ENCODE measurements at places on chromosomes 12 and 14.
A peak's percentile ranks its signal among the peaks of the same experiment; 100 is the strongest.

DNA sequence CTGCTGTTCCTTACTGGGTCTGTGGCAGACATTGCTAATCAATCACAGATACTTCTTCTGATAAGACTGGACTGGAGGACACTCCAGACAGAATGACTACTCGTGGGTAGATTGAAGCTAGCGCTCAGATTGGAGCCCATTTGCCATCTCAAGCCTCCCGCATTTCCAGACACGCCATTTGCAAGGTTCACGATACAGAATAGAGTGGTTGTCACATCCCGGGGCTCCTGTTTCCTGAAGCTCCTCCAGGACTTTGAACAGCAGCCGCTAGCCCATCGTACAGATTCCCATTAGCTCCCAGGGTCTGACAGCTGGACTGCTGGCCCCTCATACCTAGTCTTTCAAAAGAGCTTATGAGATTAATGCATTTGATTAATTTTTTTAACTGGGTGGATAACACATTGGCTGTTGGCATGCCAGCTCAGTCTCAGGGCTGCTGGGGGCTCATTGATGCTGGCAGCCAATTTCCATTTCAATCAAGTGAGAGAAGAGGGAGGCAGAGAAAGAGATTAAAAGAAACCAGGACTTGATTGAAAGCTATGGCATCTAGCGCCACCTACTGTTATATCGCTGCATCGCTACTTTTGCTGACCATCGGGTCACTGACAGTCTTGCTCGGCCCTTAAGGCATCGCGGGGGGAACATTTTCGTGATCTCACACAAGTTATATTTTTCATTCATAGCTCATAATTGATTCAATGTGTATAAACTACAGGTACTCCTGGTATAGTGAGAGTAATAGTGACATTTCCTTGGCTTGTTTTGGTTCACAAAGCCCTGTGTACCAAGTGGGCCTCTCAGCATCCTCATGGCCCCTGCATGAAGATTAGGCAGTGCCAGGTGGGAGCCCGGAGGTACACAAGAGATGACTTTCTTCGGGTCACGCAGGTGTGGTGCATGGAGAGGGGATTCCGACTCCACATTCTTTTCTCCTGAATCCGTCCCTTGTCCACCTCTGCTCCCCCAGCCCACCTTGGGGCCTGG is 78.6 kb downstream of the CCDC60 start:
- DNase-seq = peak; percentile 48

DNA sequence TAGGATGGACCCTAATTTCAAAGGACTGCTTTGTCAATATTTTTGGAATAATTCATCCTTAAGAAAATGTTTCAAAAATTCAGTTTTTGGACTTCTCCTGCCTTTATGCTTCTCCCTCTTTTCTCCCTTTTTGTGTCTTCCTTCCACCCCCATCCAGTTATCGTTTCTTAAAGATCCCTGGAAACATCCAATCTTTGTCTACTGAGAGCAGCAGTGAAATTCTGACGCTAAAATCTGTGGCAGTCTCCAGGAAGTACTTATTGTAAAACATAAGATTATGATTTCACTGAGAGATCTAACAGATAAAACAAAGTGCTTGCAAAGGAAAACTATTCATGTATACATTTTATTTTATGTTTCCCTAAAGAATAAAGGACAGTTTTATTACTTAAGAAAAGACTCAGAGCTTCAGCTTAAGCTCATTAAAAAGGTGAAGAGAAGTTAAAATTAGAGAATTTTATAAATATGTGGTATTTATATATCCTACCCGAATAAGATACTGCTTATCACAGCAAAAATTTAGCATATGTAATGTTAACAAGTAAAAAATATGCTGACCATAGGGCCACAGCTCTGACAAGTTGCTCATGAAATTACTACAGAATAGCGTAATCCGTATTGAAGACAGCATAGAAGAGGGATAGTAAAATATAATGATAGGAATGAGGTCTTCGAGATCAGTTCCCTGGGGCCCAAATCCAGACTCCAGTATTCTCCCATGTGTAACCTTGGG is 6.9 kb downstream of the FRMD6 start:
- no peak for DNase-seq

GRCh38 chr12:13099066-13099843 is 4.2 kb downstream of the GSG1 start:
- peak; percentile 45 for DNase-seq

DNA sequence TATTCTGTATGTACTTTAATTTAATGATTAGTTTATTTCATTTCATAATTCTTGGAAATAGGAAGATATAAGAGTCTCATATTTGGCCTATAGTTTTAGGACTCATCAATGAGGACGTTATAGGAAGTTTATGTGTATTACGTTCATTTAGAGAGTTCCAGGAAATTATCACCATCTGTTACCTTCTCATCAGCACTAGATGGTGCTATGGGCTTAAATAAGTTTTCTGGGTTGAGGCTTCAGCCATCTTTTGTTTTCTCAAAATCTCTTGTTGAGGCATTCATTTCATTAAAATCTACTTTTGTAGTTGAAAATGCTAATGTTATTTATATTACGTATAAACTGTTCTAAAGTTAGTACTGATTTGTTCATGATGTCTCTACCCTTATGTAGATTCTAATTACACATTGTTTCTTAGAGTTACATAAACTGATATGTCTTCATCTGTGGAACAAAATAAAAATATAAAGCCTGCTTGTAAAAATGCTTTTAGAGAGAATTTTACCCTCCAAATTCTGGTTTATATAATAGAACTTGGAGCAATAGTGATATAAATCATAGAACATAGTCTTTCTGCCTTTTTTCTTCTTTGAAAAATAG is 89.2 kb downstream of the CFAP54 start:
- peak; percentile 61 for DNase-seq
